Naive thymus-derived CD8-positive, alpha-beta T cell (primary cell): ENCODE measurements at places on chromosomes 1 and 21. TPM values are rescaled to one million over a fixed set of nuclear protein-coding genes. Genes with fewer than 3 reads are reported as not detected.

CA14 gene
- total RNA-seq, result not detected

SPATA6 gene
- 8.3 TPM for total RNA-seq

GJA8 gene
- total RNA-seq, result not detected

KRTAP23-1 gene
- not detected for total RNA-seq

GRCh38 chr1:220700556-220701179, 10.5 kb downstream of the C1orf115 start:
- no peak for DNase-seq
- no peak overlapping the region for H3K27ac ChIP-seq
- H3K4me1 ChIP-seq, result no peaks in the 10 kb centered on the region
- no peak overlapping the region for H3K4me3 ChIP-seq
- H3K27me3 ChIP-seq, result peaks cover 10% of the 10 kb centered on the region

GRCh38 chr1:229378586-229379367, 35.9 kb upstream of the CCSAP start:
- H3K4me3 ChIP-seq, result no peak overlapping the region
- H3K4me1 ChIP-seq, result no peaks in the 10 kb centered on the region
- no peak overlapping the region for H3K27ac ChIP-seq

DNA sequence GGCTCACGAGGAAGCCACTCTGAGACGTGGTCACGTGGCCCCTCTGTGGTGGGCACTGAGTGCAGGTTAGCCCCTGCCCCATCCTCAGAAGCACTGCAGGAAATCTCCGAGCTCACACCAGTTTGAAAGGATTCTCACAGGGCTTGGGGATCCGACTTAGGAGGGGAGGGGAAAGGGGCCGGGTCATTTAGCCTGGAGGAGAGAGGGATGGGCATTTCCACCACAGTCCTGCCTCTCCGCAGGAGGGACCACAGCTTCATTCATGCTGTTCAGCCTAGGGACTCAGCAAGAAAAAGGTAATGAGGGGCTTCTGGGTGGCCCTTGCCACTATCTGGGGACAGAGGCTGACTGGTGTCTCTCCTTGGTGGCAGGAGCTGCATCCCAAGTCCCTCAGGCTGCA, 126.5 kb downstream of the NPHP4 start:
- H3K27me3 ChIP-seq, result no peaks in the 10 kb centered on the region
- DNase-seq, result no peak
- no peak overlapping the region for H3K4me3 ChIP-seq
- no peaks in the 10 kb centered on the region for H3K4me1 ChIP-seq
- H3K36me3 ChIP-seq, result peaks cover 4% of the 10 kb centered on the region
